BE2C (cell line): ENCODE measurements at places on chromosomes 7 and 10.

DNA sequence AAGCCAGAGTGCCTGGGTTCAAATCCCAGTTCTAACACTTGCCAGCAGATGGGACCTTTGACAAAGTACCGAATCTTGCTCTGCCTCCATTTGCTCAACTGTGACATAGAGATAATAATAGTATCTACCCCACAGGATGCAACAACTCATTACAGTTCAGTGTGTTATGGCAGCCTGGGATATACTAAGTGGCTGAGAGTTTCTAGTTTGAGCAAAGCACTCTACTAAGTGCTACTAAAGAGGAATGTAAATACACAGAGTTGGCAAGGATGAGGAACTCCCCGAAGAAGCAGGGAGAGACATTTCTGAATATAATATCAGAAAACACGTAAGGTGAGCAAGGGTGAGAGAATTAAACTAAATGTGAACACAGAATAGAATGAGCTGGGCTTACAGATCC lies 243.2 kb downstream of the ARHGAP21 start:
- DNase-seq: no peak

GRCh38 chr7:74606909-74607510 lies 50.5 kb upstream of the GTF2I start:
- no peak for DNase-seq

GRCh38 chr10:18264466-18265050 lies 124.3 kb downstream of the CACNB2 start:
- DNase-seq: no peak

GRCh38 chr7:30193336-30193943 lies 58.7 kb downstream of the MTURN start:
- DNase-seq: no peak

GRCh38 chr10:95759233-95759826 lies 3.4 kb downstream of the ENTPD1 start:
- no peak for DNase-seq

DNA sequence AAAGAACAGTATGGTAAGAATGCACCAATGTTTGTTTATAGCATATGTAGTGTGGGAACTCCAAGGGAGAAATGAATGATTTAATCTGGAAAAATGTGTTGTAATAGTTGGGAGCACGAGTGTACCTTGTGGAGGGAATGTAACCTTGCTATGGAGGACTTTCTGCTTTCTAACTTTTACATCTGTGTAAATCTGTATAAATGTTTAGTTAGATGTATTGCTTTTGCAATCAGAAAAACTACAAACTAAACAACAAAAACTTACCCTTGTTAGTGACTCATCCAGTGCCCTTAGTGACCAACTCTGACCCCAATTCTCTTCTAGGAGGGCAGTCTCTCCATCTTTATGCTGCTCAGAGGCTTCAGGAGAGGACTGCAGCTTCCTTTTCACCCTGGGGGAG lies 89.3 kb downstream of the CCNY start:
- no peak for DNase-seq
